LoVo (cell line): ENCODE measurements at places on chromosomes 3 and 15.

GRCh38 chr3:187964760-187965159, 189.2 kb upstream of the LPP start:
- no peak for DNase-seq

DNA sequence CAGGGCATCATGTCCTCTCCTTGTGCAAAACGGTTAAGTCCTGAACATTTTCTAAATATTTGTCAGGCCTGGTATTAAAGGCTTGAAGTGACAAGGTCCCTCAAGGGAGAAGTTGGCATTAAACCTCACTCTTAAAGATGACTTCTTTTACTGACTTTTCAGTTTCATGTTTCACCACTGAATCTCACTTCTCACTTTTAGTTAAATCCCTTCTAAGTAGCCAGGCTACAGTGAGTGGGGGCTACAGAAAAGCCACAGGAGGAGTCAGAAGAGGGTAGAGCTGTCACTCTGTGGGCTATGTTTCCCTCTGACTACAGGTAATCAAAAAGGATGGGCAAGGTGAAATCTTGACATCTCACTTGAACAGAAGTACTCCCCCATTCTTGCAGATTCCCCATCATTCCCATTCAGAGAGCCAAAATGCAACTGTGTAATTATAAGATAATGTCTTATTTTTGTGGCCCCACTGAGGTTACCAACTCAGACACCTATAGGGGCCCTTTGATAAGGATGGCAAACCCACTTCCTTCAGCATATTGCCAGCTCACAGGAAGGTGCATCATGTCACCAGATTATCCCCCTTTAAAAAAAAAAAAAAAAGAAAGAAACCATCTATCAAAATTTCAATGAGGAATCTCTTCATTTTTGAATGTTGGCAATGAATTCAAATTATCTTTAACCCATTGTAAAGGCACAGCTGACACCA, 790.1 kb upstream of the CFAP20DC start:
- DNase-seq = no peak

DNA sequence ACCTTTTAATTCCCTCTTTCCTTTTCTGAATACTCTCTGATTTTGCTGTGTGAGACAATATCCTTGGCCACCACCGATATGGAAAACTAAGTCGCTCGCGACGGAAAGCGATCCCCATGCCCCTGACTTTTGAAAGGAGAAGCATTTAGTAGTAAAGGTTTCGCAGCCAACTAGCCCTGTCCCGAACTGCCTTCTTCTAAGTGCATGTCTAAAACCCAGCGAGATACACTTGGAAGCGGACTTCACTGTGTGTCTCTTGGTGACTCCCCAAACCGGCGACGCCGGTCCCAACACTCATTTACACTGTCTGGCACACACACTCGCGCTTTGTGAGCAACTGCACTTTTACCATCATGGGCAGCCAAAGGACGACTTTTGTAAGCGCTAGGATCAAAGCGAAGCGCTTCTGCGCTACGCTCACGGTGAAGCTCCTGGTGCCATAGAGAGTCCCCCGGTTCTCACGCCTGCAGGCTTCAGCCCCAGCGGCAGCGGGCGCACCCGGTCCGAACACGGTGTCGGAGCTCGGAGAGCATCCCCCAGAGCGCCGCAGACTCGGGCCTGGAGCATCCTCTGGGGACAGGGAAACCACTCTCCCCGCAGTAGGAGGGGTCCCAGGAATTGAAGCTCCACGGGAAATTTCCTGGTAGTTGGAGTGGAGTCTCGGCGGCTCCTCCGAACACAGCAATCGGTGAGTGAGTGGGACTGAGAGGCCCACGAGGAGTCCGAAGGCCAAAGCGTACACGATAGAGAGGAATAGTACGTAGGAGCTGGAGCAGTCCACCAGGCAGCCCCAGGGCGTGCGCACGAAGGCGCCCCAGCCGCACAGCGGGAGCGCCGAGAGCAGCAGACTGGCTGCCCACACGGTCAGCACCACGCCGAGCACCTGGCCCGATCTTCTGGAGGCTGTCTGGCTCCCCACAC, 1.4 kb downstream of the GPR149 start:
- DNase-seq = no peak

DNA sequence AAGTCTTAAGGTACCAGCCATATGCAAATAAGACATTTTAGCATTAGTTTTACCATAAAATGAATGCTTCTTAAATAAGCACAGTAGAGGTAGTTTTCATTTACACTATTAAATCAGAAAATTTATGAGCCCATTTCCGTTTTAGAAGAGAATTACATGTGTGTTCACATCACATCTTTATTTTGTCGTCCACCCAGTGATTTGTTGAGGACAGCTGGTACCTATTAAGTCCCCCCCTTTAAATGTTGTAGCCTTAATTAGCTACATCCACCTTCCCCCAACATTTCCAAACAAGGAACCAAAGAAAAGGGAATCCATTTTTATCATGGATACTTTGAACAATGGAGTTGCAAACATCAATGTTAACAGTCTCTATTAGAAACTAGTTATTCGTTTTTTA, 6.8 kb downstream of the IL17RD start:
- no peak for DNase-seq

DNA sequence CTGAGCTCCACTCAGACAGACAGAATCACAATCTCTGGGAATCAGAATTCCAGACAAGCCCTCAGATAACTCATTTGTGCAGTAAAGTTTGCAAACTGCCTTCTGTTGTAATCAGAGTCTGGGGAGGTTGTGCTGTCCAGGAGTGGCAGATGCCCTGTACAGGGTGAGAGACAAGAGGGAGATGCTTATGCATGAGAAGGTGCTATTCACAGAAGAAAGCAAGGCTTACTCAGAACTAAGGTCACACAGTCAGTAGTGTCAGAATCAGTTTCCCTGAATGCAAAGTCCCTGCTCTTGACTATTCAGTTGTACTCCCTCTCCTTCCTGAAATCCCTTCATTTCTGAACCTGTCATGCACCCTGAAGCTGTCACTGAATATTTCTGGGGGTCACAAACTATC, 43.7 kb downstream of the SRPRB start:
- DNase-seq = no peak

DNA sequence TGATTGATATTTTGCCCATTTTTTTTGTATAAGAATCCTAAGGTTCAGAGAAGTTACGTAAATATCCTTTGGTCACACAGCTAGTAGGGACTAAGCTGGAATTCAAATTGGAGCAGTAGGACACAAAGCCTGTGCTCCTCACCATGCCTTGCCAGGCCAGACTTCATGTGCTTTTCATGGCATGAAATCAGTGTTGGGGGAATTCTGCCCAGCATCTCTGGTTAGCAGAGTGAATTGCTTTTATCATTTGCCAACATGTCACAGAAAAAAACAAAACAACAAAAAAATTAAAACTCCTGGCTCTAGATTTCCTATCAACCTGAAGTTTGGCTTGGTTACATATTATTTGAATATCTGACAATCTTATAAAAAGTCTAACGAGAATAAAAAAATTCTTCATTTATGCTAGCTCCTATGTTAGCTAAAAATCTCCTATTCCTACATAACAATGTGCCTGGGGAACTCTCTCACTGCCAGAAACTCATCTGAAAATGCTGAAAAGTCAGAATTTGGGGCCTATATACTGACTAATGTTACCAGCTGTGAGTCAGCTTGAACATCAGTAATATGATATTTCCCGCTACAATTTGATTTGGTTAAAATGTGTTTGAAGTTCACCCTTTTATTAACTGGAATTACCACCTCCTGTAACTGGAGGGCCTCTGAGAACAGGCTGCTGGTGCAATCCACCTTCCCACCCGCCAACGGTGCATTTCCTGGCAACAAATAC, 141.7 kb downstream of the TIGIT start:
- DNase-seq = no peak

DNA sequence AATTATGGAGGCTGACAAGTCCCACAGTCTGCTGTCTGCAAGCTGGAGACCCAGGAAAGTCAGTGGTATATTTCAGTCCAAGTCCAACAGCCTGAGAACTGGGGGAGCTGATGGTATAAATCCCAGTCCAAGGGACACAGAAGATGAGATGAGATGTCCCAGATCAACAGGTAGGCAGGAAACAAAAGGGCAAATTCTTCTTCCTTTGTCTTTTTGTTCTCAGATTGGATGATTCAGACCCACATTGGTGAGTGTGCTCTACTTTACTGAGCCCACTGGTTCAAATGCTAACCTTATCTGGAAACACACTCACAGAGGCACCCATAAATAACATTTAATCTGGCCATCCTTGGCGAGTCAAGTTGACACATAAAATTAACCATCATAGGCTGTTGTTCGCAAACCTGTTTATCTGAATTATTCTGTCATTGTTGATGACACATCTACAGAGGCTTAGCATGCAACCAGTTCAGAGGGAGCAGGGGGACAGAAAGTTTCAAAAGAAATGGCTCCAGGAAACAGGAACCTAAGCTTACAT, 62.7 kb upstream of the ITGA11 start:
- DNase-seq = no peak

GRCh38 chr15:80691575-80691974, 3.5 kb upstream of the ABHD17C start:
- DNase-seq = no peak

DNA sequence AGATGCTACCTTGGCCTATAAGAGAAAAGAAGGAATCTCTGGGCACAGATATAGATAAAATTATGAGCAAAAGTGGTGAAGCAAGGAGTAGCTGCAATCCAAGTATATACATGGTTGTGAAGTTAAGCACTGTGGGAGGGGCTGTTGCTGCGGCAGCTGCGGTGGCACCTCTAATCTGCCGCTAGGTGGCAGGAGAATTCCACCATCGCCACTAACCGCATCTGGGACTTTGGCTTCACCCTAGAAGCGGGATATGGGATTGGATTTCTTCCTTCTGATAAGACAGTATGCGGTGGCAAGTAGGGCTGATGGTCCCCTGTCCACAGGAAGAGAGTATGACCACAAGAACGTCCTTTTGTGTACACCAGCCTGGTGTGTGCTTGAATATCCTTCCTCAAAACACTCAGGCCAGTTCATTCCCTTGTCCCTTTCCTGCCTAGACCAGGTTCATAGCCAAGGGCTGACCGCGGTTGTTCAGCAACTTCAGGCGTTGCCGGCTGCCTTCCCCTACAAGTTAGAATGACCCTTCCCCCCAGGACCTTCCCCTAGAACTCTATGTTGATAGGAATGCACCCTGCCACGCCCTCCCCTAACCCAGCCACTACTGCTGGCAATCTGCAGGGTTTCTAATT, 5.1 kb downstream of the MAGEL2 start:
- peak; percentile 72 for DNase-seq

DNA sequence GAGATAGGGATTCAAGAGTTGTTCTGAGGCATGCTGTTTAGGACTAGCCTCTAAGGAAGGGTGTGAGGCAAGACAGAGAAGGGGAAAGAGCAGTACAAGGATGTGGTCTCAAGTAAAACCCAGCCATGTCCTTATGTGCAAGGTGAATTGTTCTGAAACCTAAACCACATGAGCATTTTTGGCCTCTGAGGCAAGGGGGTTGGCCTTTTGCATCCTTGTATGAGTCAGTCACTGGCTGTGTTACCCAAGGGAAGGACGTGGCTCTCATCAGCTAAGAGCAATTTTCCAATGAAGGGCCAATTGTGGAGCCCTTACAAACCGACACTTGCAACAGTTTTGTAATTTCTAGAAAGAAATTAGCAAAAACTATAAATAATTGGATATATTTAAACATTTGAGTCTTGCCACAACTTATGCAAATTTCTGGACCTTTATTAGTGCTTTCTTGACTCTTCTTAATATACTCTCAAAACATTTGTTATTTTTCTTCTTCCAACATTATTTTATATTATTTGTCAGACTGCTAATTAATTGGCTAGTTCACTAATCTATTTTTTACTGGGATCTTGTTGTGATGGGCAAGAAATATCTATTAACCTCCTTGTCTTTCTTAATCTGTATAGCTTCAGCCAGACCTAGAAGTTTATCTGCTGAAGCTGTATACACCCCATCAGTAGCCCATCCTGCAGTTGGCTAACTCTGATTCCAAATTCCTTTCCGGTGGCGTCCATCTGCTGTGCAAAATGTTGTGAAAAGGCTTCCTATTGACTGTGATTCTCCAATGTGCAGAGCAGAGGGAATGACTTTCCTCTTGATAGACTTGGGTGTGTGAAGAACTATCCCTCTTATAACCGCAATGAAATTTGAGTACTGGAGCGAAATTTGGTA, 97.7 kb upstream of the P2RY1 start:
- DNase-seq = no peak

GRCh38 chr3:196902296-196902695, 34.6 kb downstream of the SENP5 start:
- no peak for DNase-seq

DNA sequence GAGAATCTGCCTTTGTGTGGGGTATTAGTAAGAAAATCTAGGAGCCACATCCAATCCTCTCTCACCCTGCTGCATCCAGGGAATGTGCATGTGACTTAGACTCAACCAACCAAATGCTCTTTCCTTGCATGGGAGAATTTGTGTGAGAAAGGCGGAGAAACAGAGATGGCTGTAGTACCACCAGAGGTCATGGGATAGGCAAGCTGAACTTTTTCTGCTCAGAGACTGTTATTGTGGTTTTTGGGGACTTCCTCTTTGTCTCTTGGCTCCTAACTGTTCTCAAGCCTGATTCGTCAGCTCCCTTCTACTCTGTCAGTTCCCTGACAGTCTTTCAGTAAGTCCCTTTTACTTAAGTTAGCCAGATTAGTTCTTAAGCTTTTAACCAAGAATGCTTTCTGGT, 2.6 kb upstream of the ZSCAN2 start:
- DNase-seq = no peak

GRCh38 chr3:143330296-143330868, 210.8 kb downstream of the CHST2 start:
- DNase-seq = no peak

- DNase-seq = no peak
These were observed 81.9 kb downstream of the PDE8A start for GRCh38 chr15:85063522-85064079.

DNA sequence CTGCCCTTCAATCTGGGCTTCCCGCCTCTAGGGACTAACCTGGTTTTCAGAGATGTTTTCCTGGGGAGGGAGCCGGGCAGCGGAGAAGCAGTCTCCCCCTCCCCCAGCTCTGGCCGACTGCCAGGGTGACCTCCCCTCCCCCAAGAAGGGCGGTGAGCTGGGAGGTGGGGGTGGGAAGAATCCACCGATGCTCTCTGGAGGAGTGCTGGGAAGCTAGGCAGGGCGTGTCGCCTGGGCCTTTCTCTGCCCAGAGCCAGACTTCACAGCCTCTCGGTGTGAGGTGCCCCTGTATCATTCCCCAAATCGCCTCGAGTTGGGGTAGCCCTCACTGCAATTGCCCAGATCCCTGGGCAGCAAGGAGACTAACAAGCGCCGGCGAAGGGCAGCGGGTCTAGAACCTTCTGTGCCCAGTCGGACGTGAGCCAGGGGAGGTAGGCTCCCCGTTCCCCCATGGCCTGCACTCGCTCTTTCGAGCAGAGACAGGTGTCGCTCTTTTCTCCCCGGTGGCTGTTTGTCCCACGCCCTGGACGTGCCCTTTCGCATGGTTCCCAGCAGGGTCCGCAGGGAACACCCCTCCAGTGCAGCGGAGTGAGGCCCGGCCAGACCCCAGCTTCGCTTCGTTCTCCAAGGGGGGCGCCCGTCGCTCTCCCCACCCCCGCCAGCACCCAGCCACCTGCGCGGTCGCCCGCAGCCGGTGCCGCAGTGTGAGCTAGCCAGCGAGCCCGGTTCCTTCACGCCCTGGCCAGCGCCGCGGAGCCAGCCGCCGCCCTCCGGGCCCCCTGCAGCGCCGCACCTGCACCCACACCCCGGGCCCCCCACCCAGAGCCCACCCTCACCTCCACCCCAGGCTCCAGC, 1.1 kb downstream of the RAB6B start:
- no peak for DNase-seq

- no peak for DNase-seq
These were observed 30.8 kb downstream of the SIN3A start for GRCh38 chr15:75420698-75421097.
